ENCODE measurements at places on chromosomes 7 and 10.

GRCh38 chr7:98354511-98355249, 46.2 kb downstream of the BAIAP2L1 start:
- DNase-seq: no peak

DNA sequence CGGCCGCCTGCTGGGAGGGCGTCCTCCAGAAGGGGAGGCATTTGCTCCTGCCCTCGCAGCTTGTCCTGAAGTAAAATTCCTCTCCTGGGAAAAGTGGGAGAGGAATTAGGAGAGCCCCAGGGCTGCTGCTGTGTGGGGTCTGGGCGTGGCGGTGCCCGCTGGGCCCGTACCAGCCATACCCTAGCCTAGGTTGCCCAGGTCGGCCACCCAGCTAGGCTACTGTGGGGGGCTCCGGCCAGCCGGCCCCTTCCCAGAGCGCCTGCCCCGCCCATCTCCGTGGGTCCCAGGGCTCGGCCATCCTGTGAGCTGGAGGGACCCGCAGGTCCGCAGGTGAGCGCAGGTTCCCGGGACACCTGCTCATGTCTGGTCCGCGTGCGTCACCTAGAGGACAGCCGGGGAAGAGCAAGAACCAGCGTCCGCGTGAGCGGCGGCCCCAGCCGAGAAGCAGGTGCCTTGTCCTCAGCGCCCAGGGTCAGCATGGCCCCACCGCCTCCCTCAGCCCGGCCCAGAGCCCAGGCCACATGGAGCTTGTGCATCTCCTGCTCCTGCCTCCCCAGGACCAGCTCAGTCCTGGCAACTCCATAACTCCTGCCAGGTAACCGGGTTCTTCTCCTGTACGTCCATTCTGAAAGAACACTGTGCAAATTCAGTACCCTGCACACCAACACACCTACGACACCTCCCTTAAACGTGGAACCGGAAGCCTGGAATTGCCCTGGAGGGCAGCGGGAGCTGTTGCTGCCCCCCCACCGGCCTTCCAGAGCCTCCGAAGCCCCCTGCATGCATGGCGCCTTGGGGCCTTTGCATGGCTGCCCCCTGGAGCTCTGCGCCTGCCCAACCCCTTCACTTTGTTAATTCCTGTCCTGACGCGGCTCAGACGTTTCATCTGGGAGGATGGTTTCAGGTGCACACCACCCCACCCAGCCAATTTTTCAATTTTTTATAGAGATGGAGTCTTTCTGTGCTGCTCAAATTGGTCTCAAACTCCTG, 22.8 kb upstream of the FOXL3 start:
- DNase-seq: no peak

GRCh38 chr7:72435925-72436480, 23.9 kb upstream of the CALN1 start:
- DNase-seq: no peak

DNA sequence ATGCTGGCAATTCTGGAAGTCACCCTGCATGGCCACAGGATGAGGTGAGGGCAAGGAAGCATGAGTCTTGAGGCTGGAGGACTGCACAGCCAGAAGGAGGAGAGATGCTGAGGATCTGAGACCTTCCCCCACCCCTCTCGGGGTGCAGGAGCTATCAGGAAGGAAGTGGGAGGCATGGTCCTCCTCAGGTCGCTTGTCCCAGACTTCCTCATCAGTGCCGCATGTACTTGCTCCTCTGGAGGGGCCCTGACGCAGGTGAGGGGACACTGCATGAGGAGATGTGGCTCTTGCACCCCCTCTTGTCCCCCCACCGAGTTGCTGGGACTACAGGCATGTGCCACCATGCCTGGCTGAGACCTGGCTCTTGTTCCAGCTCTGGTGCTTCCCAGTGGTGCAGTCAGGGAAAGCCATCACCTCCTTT, 5.7 kb upstream of the ZMIZ1 start:
- no peak for DNase-seq

DNA sequence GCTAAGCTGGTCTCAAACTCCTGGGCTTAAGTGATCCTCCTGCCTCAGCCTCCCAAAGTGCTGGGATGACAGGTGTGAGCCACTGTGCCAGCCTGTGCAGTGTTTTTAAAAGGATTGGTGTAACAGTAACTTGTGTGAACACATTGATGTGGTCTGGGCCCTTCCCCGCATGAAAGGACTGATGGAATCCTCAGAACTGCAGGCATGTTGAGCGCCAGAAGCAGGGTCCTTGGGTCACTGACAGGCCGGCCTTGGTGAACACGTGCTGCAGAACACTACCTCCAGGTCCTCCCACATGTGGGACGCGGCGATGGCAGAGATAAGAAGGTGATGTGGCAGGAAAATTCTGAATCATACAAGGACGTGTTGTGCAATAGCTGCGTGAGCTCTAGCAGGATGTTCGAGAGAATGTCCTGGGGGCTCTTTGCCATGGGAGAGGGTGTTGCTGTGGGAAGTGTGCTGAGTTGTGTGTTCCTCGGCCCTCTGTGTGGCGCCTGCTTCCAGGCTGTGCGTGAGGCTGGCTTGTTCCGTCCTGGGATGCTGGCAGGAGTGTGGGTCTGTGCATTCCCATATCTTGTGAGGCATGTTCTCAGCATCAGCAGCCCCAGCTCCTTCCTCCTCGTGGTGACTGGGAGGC, 68.2 kb downstream of the DNAJB6 start:
- no peak for DNase-seq

- DNase-seq: no peak
Observed at GRCh38 chr10:131591936-131592335, 280.4 kb upstream of the TCERG1L start.

DNA sequence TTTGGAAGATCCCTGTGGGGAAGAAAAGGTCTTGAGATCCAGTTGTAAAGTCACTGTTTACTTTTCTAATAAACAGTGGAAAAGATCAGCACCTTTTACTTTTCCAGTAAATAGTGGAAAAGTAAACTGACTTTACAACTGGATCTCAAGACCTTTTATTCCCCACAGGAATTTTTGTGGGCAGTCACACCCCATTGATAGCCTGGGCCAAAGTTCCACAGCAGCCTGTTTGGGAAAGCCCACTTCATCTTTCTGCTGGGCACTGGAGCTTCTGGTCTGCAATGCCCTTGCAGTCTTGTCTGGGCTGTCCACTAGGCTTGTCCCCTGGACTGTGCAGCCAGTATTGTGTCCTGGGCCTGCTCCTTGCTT, 50.2 kb downstream of the ADCY1 start:
- DNase-seq: no peak

DNA sequence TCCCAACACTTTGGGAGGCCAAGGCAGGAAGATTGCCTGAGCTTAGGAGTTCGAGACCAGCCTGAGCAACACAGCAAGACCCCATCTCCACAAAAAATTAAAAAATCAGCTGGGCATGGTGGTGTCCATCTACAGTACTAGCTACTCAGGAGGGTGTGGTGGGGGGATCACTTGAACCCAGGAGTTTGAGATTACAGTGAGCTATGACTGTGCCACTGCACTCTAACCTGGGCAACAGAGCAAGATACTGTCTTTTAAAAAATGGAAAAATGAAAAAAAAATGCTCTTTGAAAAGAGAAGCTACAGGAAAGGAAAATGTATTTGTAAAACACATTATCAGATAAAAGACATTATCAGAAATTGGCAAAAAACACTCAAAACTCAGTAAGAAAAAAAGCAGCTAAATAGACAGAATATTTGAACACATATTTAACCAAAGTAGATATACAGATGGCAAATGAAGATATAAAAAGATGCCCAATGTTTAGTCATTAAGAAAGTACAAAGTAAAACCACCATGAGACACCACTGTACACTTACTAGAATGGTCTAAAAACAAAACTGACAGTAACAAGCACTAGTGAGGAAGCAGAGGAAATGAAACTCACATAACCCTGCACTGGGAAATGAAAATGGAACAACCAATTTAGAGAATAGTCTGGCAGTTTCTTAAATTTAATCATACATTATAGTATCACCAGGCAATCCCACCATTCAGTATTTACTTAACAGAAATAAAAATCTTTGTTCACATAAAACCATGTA, 40.5 kb downstream of the NRBF2 start:
- DNase-seq: no peak

GRCh38 chr7:99452541-99452940, 13.4 kb downstream of the ATP5MF start:
- no peak for DNase-seq

DNA sequence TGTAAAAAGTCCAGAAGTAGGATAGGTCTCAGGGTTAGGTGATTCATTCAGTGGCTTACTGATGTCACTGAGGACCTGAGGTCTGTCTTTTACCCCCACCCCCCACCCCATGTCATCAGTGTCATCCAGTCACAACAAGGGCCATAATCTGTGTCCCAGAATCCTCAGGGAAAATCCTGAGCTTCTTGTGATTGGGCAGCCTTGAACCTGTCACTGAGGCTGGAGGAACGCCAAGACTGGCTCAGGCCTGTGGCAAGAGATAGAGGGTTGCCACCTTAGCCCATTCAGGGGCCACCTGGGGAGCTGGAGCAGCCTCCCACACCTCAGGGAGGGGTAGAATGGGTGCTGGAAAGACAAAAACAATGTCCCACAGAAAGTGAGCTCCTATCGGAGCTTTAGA, 29.7 kb downstream of the NUB1 start:
- no peak for DNase-seq

- DNase-seq: no peak
Observed at GRCh38 chr10:55495555-55495954, 694.5 kb upstream of the PCDH15 start.

- DNase-seq: no peak
Observed at GRCh38 chr7:92279396-92280031, 33.7 kb downstream of the ANKIB1 start.

DNA sequence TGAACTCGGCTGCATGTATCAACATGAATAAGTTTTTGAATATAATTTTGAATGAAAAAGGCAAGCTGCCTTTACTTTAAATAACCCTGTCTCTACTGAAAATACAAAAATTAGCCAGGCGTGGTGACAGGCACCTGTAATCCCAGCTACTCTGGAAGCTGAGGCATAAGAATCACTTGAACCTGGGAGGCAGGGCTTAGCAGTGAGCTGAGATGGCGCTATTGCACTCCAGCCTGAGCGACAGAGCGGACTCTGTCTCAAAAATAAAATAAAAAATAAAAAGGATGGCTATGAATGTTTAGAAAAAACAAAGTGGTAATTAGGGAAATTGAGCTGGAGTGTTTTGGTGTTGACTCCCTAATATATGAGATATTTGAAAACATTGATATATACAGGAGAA, 133.3 kb downstream of the PHTF2 start:
- no peak for DNase-seq

DNA sequence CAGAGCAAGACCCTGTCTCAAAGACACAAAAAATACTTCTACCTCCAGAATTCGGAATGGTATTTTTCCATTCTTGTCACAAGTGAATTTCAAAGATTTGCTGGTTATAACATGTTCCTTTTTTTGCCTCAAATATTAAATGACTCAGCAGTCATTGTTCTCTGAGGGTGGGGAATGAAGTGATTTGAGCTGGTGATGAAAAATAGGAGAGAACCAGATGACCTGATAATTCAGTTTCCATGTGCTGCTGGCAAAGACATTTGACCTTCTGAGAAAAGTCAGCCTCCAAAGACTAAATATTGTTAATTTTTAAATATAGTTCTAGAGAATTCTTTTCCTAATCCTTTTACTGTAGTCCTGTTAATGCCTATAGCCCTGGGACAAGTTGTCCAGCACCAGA, 78.9 kb downstream of the CACNB2 start:
- no peak for DNase-seq

GRCh38 chr10:64503429-64503828, 982.2 kb downstream of the REEP3 start:
- DNase-seq: no peak

- no peak for DNase-seq
Observed at GRCh38 chr7:14380881-14381280, 391.4 kb upstream of the ETV1 start.

GRCh38 chr7:81676105-81676811, 93.6 kb downstream of the HGF start:
- no peak for DNase-seq

DNA sequence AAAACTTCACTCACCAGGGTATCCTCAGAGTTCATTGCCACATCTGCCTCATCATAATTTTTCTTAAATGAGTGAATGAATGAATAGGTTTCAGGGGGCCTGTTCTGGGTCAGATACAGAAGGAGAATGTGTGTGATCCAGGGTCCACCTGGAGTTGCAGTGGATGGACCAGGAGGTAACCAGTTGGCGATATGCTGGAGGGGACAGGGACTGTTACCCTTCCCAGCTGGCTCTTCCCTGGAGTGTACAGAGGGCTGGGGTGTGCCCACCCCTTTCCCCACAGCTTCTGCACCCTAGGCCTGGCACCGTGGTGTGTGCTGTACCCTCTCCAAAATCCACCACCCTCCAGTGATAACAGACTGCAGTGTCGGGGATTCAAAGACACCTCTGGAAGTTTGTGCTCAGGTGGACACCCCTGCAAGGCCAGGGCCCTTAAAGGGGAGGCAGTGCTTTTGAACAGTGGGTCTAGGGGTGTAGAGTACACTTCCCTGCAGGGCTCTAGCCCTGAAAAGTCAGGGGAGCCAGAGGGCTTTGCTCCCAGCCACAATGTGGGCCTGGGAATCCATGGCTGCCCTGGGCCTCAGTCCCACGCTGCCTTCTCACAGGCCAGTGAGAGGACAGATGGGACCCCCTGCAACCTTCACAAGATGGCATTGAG, 134.4 kb upstream of the UNC5B start:
- no peak for DNase-seq

All from GM12892 (cell line).